Activated T-helper 1 cell treated with Interleukin-2 at 50 U/mL for 16 hours (primary cell): ENCODE measurements at places on chromosomes 13 and 19.

GRCh38 chr13:105291987-105292386, 1243.5 kb downstream of the EFNB2 start:
- DNase-seq = no peak

DNA sequence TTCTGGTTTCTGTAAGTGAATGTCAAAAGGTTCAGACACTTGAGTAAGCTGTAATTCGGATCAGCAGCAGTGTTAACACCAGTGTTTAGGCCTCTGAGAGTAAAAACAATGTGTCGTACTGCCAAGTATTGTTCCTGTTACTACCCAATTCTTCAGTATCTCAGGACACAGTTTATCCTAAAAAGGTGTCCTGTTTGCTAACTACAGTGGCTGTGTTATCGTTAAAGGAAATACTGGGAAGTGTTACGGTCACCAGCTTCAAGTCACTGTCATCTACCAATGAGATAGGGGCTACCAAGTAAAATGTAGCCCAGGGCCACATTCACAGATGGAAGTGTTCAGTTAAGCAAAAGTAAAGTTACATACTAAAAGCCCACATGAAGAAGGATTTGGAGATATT, 2.3 kb upstream of the UPF3A start:
- DNase-seq = no peak

- DNase-seq = no peak
Observed at GRCh38 chr13:108859197-108860012, 230.0 kb downstream of the MYO16 start.

GRCh38 chr13:51786425-51787265, 17.3 kb downstream of the DHRS12 start:
- no peak for DNase-seq
